ENCODE measurements at places on chromosomes 4 and X.

DNA sequence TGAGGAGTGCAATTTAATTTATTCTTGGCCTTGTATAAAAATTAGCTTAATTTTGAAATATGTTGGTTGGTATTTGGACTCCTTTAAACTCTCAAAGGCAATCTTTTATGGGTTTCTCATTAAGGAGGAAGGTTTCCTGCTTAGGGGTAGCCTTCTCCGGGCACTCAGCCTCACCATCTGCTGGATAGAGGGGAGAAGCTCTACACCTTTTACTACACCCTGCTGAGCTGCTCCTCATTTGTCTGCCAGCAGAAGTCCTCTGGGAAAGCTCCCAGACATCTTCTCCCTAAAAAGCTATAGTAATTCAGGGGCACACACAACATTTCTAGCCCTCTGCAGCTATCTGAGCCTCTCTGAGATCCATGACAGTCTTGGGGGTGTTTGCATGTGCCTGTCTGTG is 179.1 kb downstream of the SOWAHB start:
- no peak for DNase-seq

DNA sequence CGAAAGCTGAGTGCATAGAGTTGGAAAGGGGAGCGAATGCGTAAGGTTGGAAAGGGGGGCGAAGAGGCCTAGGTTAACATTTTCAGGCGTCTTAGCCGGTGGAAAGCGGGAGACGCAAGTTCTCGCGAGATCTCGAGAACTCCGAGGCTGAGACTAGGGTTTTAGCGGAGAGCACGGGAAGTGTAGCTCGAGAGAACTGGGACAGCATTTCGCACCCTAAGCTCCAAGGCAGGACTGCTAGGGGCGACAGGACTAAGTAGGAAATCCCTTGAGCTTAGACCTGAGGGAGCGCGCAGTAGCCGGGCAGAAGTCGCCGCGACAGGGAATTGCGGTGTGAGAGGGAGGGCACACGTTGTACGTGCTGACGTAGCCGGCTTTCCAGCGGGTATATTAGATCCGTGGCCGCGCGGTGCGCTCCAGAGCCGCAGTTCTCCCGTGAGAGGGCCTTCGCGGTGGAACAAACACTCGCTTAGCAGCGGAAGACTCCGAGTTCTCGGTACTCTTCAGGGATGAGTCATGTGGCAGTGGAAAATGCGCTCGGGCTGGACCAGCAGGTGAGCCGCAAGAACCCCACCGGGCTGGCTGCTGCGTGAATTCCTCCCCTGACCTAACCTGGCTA is at the start of gene DDX3X:
TSS of gene DDX3X (plus strand) at position 419 of the 619 bp plus-strand sequence. CDS start at position 510, 91 bp downstream.
- peak; percentile 52 for DNase-seq

GRCh38 chr4:74315376-74315775 is 7.1 kb downstream of the EPGN start:
- DNase-seq = no peak

DNA sequence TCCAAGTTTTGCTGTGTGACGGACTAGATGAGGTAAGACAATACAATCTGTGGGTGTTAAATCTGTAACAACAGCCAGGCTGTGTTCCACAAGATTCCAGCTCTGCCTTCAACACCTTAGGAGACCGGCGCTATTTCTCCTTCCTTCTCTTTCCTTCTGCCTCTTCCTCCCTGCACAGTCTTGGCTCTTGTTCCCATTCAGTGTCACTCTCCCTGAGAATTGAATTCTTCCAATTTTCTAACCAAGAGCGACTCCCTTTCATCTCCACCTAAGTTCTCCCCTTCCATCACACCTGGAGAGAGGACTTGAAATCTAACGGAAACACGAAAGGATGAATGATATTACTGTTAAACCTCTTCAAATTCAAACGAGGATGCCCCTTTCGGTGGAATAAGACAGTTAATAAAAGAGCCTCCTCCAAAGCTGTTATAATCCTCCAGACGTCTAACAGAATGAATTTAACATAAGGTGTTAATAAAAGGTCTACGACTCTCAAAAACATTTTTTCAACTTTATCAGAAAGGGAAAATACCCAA is 2.7 kb downstream of the EPHA5 start:
- no peak for DNase-seq

- DNase-seq = no peak
Observed at GRCh38 chr4:153383131-153383530, 38.6 kb downstream of the MND1 start.

DNA sequence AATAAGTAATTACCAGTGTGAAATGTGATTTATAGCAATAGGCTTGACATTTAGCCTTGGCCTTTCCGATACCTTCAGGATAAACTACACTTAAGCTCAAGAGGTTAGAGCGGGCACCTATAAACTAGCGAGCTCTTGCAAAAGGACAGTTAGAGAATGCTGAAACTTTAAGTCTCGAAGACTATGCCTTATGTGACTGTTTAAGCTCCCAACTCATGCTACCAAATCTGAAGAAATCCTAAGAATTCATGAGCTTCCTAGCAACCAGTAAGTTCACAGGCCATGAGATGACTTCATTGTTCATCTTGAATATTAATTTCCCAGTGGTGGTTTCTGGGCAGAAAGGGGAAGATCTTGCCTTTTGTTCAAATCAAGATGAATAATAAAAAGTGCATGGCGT is 4.7 kb downstream of the STOX2 start:
- no peak for DNase-seq

GRCh38 chr4:56627985-56628384 is 53.1 kb downstream of the HOPX start:
- no peak for DNase-seq

GRCh38 chrX:101357166-101357795 is 8.7 kb upstream of the TIMM8A start:
- no peak for DNase-seq
